HEK293T (cell line): ENCODE measurements at places on chromosomes 7 and 10.

DNA sequence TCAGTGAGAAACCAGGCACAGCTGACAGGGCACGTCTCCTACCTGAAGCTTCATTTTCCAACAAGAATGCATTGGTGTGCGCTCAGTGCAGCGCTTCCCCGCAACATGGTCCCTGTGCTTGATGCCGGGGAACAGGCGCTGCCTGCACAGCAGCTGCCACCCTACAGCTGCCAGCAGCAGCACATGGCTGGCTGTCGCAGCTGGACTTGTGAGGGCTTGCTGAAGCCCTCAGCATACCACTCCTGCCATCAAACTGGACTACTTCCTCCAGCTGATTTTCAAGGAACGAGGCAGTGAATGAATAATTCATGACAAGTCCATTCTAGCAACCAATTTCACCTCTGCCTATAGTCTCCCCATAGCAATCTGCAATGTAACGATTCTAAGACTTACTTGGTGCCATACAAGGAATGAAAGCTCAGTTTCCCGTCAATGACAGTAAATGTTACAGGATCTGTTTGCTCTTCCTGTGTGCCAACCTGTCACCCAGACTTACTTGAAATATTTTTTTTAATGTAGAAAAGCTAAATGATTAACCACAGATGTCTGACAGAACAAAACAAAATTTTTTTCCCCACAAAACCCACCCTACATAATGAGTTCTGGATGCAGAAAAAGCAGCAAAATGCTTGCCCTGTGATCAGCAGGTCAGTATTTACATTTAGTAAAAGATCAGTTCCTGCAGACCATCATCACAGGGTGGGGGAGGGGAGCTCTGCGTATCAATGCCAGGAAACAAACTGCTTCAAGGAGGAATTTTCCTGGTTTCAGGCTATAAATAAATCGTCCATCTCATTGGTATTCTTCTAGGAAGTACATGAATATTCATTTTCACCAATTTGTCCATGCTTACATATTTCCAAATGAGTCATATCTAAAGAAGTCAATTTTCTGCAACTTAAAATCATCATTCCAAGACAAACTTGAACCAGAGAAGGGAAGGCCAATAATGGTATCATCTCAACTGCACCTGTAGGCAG is 140.6 kb downstream of the ALOX5 start:
- DNase-seq = no peak

DNA sequence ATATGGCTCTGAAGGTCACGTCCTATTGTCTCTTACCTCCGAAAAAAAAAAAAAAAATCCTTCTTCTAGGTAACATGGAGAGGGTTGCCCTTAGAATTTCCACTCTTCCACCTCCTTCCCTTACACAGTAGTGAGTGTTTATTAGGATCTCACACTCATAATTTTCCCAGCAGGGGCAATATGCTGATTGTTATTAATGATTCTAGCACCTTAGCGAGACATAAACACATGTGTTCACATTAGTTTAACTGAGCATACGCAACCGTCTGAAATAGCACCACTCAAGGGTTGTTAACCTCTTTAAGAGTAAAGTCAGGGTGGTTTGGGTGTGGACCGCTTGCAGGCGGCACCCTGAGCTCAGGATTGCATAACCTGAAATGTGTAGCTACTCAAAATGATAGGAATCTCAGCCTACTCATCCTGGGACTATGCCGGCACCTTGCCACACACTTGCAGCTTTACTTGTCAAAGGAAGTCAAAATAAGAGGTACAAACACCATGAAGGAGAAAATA is 52.2 kb downstream of the CPEB3 start:
- DNase-seq = no peak

DNA sequence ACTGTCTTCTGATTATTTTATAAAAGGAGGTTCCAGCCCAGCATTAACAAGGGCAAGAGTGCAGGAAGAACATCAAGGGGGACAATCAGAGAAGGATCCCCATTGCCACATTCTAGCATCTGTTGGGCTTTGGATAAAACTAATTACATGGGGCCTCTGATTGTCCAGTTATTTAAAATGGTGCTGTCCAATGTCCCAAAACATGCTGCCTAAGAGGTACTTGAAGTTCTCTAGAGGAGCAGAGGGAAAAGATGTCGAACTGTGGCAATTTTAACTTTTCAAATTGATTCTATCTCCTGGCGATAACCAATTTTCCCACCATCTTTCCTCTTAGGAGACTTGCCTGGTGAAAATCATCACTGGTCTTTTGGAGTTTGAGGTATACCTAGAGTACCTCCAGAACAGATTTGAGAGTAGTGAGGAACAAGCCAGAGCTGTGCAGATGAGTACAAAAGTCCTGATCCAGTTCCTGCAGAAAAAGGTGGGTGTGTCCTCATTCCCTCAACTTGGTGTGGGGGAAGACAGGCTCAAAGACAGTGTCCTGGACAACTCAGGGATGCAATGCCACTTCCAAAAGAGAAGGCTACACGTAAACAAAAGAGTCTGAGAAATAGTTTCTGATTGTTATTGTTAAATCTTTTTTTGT is 2.3 kb downstream of the IL6 start:
- DNase-seq = no peak

- no peak for DNase-seq
Measured at GRCh38 chr10:37734971-37735370, 122.4 kb downstream of the ZNF248 start.

DNA sequence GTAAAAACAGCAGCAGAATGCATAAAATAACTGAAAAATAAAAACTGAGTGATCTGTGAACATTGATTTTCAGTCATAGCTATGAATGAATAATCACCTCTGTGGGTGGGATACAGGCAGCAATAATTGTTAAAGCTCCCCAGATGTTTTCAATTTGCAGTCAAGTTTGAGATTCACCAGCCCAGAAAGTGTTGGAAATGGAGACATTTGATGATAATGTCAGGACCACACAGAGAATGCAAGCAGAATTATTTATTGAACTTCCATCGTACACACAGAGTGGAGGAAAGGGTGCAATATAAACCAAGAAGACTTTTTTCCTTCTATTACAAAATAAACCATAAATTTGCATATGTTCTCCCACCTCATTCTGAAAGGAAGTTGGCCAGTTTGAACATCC is 601.7 kb downstream of the ANKRD7 start:
- DNase-seq = no peak

DNA sequence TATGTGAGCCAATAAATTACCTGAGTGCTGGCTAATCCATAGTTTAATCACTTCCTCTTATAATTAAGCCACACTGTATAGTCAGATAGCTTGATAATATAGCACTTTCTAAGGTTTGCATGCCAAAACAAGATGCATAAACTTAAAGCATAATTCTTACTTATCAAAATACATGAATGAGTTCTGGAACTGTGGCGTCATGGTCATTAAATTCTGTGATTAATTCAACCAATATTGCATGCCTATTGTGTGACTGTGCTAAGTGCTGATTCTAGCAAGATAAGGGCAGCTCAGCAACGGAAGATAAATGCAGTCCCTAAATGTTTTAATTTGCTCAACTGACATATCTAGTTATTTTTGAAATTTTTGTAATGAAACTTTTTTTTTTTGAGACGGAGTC is 29.7 kb downstream of the HOXA1 start:
- no peak for DNase-seq

- DNase-seq = no peak
Measured at GRCh38 chr10:95121904-95122303, 52.6 kb upstream of the CYP2C8 start.

DNA sequence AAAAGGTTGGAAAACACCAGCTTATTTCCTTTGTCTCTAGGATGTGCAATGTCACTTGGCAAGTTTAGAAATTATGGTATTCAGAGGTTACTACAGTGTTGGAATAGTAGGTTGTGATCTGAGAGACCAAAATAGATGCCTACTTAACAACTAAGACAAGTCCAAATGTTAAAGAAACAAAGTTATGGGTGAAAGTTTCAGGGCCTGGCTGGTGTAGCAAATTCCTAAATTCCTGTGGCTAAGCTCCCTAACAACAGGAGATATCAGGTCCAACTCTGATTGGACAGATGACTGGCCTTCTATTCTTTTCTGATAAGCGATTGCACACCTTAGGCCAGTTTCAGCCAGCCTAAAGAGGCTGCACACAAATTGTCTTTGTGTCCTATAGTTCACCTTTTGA is 873.5 kb downstream of the REEP3 start:
- DNase-seq = no peak

- DNase-seq = no peak
Measured at GRCh38 chr7:55873765-55874164, 11.2 kb upstream of the SEPTIN14 start.

- DNase-seq = no peak
Measured at GRCh38 chr10:14380746-14381145, 50.0 kb upstream of the FRMD4A start.

DNA sequence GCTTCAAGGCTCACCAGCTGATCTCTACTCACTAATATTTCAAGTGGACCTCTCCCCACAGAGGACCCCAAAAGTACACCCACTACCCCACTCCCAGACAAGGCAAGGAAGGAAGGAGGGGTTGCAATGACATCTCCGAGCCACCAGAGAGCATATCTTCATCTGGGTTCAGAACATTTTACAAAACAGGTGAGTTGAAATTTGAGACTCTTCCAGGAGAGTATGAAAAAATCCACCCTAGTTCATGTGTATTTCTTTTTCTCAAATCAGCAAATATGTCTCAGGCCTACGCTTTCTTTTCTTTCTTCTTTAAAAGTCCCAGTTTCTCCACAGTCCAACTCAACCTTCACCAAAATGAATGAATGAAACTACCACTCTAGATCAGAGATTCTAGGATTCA is 61.9 kb downstream of the SGMS1 start:
- DNase-seq = no peak

- no peak for DNase-seq
Measured at GRCh38 chr10:367636-368035, 232.4 kb downstream of the ZMYND11 start.

DNA sequence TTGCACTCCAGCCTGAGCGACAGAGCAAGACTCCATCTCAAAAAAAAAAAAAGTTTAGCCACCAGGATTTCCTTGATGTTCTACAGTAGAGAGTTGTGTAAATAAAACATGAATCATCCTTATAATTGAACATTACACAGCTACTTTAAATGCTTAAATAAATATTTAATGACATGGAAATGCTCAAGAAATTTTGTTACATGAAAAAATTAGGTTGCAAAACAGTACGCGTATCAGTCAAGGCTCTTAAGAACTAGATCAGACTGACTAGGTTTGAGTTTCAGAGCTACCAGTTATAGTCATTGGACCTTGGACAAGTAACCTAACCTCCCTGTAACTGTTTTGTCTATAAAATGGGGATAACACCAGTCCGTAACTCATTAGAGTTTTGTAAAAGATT is 38.7 kb upstream of the GSAP start:
- no peak for DNase-seq

DNA sequence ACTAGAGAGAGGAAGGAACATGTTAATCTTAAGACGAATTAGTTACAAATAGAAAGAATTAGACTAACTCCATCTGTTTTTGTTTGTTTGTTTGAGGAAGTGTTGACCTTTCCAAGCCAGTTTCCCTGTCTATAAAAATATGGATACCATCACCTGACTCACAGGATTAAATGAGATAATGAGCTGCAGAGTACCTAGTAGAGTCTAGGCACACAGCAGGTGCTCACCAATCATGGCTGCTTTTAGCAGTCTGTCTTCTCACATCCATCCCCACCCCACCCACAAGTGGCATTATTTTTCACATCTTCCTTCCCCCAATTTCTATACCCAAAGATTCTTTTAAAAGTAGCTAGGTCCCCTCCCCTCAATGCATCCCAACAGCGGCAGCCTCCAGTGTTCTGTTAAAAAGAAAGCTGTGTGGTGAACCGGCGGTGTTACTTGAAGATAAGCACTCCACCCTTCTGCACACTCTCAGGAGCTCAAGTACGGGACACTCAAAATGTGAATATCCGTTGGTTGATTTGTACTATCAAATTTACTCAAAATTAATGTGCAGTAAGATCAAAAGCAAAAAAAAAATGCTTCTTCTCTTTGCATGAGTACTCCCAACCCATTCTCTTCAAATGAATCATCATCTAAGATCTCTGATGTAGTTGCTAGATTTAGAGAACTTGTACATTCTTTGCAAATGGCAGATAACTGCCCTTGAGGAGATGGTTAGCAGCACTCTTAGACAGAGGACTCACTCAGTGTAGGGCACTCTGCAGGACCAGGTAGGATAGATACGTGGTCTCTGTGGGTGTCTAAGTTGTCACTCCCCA is 145.4 kb upstream of the ASAH2 start:
- DNase-seq = no peak

DNA sequence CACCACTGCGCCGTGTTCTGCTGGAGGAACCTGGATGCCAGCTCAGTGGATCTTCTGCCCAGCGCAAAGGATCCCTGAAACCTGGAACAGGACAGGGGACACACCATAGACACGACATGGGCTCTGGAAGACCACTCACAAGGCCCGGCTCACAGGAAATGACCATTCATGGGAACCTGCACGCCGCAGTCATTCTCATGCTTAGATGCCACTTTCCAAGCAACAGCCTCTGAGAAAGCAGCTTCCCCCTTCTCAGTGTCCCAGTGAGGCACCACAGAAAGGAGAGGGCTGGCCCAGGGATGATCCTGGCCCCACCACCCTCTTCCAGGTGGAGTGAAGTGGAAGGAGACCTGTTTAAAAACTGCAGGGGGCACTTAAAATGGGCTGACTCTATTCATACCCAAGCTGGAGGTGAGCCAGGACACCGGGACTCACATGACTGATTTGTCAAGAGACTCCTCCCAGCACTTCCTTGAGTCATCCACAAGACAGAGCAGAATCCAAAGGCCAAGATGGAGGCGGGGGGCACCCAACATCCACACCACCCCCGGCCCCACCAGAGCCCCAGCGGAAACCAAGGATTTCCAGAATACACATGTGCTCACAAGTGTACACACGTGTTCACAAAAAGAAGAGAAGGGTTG is 11.2 kb downstream of the CTBP2 start:
- no peak for DNase-seq

DNA sequence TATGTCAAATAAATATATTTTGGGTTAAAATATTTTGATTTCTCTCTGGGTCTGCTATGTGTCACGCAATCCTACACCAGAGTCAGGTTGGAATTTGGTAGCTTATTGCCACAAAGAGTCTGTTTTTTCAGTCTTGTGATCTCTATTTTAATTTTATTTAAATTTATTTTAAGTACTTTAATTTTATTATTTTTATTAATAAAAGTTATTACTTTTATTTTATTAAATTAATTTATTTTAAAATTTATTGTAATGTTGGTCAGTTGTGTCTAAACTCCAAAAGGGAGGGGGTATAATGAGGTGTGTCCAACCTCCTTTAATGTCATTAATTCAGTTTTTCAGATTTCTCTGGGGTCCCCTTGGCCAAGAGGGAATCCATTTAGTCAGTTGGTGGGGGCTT is 42.8 kb upstream of the RAB18 start:
- no peak for DNase-seq

DNA sequence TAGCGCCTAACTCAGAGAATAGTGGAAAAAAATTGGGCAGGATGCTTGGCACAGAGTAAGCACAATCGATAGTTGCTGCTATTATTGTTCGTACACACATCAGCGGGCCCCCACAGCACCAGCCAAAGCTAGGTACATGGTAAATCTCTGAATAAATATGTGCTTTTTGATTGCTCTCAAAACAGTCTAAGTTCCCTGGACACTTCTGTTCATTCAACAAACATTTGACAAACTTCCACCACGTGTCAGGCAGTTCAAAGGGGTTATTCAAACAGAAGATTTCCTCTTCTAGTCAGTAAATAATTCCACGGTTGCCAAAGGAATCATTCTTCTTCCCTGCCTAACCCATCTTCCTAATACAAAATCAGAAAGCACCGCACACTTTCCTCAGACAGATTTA is 150.8 kb downstream of the DGKI start:
- DNase-seq = no peak

- DNase-seq = no peak
Measured at GRCh38 chr7:131385039-131385605, 57.4 kb downstream of the MKLN1 start.
